Pancreas (tissue), 10 donors: ENCODE measurements at places on chromosomes 11 and 22. TPM values are rescaled to one million over a fixed set of nuclear protein-coding genes. Genes with fewer than 3 reads are reported as not detected.

DNA sequence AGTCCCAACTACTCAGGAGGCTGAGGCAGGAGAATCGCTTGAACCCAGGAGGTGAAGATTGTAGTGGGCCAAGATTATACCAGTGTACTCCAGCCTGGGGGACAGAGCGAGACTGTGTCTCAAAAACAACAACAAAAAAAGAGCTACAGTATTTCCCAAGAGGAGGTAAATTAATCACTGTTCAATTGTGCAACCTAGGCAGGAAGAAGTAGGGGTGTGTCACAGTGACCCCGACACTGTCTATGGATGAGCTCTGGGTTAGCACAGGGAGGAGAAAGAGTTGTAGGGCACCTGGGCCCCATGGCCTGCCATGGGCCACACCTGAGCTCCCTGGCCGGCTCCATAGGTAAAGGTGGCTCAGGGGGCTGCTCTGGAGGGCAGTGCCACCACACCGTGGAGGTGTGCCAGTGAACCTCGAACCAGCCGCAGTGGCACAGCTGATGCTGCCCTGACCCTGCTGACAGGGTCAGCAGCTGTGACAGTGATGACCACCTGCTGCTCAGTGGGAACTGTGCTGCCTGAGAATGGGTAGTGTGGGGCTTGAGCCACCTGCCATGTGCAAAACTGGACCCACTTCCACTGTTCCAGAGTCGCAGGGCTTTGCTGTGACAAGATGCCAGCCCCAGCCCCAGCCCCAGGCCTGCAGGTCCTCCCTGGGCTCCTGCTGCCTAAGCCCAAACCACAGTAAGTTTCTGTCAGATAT is 84.0 kb upstream of the PITPNB start:
- no peak overlapping the region for H3K4me3 ChIP-seq
- no peak for DNase-seq
- H3K27me3 ChIP-seq, result no peaks in the 10 kb centered on the region
- H3K4me1 ChIP-seq, result no peaks in the 10 kb centered on the region

DNA sequence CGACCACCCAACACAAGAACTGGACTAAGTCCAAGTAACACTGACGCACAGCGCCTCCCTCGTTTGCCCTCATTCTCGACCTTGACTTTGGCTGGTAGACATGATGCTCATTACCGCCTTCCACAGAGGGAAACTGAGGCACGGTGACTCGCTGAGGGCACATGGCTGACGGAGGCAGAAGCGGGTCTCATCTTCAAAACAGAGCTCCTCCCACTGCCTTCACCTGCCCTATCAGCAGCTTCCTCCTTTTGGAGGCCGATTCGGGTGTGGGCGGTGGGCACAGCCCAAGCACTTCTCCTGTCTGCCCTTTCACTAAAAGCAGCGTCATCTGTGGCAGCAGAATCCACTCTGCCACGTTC is 2.0 kb upstream of the KMT5B start:
- H3K4me1 ChIP-seq, result peaks cover 5% of the 10 kb centered on the region
- no peak overlapping the region for H3K4me3 ChIP-seq
- no peaks in the 10 kb centered on the region for H3K36me3 ChIP-seq
- no peak overlapping the region for H3K27ac ChIP-seq
- no peaks in the 10 kb centered on the region for H3K27me3 ChIP-seq
- DNase-seq, result no peak

- H3K36me3 ChIP-seq, result peaks cover 26% of the 10 kb centered on the region
- no peak overlapping the region for H3K27ac ChIP-seq
- H3K27me3 ChIP-seq, result no peaks in the 10 kb centered on the region
- H3K4me3 ChIP-seq, result no peak overlapping the region
- no peak for DNase-seq
Measured at GRCh38 chr11:63903884-63904283, 13.1 kb downstream of the RCOR2 start.

GRCh38 chr11:132941761-132942160 is 590.5 kb downstream of the OPCML start:
- DNase-seq, result no peak
- H3K4me1 ChIP-seq, result no peaks in the 10 kb centered on the region
- H3K27ac ChIP-seq, result no peak overlapping the region
- H3K4me3 ChIP-seq, result no peak overlapping the region
- peaks cover 23% of the 10 kb centered on the region for H3K27me3 ChIP-seq

DNA sequence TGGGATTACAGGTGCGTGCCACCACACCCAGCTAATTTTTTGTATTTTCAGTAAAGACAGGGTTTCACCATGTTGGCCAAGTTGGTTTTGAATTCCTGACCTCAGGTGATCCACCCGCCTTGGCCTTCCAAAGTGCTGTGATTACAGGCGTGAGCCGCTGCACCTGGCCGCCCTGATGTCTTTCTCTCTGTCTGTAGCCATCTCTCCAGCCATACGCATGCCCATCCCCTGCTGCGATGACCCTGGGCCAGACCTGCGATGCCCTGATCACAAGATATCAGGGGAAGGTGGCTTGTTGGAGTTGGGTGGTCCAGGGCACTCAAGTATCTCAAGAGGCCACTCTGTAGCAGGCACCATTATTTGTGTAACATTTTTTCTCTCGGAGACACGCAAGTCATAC is 54.4 kb upstream of the RBFOX2 start:
- H3K4me1 ChIP-seq, result no peaks in the 10 kb centered on the region
- DNase-seq, result no peak
- no peaks in the 10 kb centered on the region for H3K27me3 ChIP-seq
- no peak overlapping the region for H3K27ac ChIP-seq
- H3K36me3 ChIP-seq, result no peaks in the 10 kb centered on the region

DNA sequence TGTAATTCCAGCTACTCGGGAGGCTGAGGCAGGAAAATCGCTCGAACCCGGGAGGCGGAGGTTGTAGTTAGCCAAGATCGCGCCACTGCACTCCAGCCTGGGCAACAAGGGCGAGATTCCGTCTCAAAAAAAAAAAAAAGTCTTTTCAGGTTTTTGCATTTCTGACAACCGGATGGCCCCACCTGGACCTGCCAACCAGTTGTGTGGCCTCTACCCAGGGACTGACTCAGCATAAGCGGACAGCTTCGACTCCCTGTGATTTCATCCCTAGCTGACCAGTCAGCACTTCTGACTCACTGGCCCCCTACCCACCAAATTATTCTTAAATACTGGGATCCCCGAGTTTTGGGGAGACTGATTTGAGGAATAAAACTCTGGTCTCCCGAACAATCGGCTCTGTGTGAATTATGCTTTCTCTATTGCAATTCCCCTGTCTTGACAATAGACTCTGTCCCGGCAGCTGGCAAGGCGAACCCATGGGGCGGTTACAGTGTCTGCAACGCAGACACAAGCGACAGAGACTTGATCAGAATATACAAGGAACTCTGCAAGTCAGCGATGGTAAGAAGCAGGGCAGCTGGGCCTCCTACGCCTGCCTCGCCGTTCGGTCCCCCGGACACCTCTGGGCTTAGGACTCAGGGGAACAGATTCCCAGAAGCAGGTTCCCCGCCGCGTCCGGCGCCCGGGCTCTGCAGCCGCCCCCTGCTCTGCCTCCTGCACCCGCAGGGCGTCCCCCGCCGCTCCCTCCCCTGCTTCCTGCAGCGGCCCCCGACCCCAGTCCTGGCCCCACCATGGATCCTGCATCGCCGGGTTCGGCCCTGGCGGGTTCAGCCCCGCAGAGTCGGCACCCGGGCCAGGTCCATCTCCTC is 741 bp upstream of the TALDO1 start:
- no peaks in the 10 kb centered on the region for H3K36me3 ChIP-seq
- peaks cover 15% of the 10 kb centered on the region for H3K4me1 ChIP-seq
- H3K27ac ChIP-seq, result peak overlapping the region; percentile 82
- DNase-seq, result no peak
- H3K27me3 ChIP-seq, result no peaks in the 10 kb centered on the region

Gene C11orf87
- total RNA-seq, result not detected

Gene FAM181B
- 0.51 TPM for total RNA-seq

Gene DGCR6
- total RNA-seq, result 1.6 TPM

Gene MUC5AC
- not detected for total RNA-seq

Gene DMC1
- total RNA-seq, result 0.28 TPM

Gene MYEOV
- total RNA-seq, result 0.37 TPM

Gene IGLL1
- total RNA-seq, result not detected
